ENCODE measurements at places on chromosomes 5 and 9.

GRCh38 chr9:136693490-136694162 is 6.4 kb upstream of the AGPAT2 start:
- DNase-seq, result peak; percentile 70

GRCh38 chr5:126233256-126233655 is 190.0 kb upstream of the GRAMD2B start:
- no peak for DNase-seq

GRCh38 chr9:19998153-19998552 is 209.3 kb upstream of the SLC24A2 start:
- DNase-seq, result peak; percentile 58

DNA sequence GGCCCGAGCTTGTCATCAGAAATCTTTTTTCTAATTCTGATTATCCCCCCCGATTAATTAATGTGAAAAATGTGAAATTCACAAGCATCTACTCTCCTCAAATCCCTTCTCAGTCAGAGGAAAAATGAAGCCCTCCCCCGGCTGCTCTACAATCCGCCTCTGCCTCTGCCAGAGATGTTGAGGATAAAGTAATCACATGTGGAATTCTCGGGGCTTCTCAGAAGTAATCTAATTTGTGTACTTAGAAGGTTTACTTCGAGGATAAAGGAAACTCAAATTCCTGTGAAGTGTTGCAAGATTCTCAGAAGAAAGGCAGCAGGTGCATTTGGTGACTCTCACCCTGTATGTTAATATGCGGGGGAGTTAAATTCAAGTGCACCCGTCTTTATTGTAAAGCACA is 726.1 kb upstream of the ADAMTS16 start:
- DNase-seq, result no peak

DNA sequence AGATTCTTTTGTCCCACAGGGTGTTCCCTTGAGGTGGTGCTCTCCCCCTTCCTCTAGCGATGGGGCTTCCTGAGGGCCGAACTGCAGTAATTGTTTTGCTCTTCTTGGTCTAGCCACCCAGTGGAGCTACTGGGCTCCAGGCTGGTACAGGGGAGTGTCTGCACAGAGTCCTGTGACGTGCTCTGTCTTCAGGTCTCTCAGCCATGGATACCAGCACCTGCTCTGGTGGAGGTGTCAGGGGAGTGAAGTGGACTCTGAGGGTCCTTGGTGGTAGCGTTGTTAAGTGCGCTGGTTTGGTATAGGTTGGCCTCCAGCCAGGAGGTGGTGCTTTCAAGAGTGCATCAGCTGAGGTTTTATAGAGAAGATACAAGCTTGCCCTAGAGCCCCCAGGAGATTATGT is 20.4 kb upstream of the CEP72 start:
- no peak for DNase-seq

DNA sequence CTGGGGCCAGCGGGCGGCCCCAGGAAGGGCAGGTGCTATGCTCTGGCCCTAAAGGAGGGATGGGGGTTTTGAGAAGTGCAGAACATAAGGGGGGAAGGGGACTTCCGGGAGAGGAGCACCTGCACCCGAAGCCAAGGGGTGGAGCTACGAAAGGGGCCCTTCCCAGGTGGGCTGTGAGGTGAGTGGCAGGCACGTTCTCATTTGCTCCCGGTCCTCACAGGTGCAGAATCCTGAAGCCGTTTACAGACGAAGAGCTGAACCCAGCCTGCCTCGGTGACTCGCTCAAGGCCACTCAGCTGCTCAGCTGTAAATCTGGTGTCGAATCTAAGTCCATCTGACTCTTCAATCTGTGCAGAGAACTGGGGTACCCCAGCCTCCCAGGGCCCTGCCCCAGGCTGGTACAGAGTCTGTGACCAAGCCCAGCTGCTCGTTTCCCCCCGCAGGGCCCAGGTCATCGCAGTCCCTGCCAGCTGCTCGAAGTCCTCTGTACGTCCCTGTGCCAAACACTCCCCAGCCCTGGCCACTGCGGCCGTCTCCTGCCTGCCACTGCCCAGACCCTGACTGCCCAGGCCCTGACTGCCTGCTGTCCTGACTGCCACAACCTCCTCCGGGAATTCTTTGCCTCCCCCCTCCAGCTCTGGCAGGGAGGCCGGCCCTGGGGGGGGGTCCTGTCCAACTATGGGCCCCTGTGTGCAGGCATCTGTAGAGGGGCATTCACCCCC is 53.8 kb upstream of the RXRA start:
- no peak for DNase-seq

GRCh38 chr5:55151923-55152842 is 7.8 kb upstream of the GPX8 start:
- DNase-seq, result no peak

DNA sequence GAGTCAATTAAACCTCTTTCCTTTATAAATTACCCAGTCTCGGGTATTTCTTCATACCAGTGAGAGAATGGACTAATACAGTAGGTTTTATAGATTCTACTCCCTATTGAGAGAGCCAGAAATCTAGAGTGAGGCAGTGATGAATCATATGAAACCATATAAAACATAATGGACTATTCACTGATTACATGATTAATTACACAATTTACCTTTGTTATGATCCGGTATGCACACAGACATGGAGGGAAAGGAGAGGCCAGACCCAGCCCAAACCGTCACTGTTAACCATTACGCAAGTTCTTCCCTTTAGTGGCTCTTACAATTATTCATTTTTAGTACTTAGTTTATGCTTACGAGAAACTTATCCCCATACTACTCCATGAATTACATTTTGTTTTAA is 205.0 kb downstream of the DNAH5 start:
- no peak for DNase-seq

DNA sequence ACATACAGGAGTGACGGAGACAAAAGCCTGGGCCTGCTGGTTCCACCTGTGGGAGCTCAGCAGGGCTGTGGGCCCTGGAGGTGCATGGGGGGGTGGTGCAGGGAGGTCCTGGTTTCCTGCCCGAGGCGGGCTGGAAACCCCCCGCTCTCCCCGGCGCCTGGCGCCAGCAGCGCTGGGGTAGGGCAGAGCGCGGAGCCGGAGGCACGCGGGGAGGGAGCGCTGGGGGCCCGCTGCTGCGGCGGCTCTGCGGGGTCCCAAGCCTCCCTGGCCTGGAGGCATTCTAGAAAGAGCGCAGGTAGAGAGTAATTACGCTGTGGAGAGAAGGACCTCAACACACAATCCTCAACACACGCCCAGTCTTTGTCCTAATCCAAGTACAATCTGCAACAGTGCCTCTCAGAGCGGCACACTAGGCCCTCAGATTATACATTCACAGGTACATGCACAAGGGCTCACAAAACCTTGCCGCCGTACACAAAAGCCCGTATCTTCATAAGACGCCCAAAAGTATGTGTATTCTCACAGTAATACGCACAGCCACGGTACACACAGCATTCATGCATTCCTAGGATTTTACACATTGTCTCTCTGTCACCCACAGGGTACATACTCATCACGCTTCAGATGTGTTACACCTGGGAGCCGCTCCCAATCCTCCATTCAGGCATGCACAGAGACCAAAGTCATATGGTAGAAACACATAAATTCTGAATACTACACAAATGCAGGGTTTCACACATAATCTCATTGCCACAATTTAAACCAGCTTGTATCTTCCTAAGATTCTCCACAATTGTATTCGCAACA is 2.1 kb upstream of the HAND1 start:
- DNase-seq, result no peak

DNA sequence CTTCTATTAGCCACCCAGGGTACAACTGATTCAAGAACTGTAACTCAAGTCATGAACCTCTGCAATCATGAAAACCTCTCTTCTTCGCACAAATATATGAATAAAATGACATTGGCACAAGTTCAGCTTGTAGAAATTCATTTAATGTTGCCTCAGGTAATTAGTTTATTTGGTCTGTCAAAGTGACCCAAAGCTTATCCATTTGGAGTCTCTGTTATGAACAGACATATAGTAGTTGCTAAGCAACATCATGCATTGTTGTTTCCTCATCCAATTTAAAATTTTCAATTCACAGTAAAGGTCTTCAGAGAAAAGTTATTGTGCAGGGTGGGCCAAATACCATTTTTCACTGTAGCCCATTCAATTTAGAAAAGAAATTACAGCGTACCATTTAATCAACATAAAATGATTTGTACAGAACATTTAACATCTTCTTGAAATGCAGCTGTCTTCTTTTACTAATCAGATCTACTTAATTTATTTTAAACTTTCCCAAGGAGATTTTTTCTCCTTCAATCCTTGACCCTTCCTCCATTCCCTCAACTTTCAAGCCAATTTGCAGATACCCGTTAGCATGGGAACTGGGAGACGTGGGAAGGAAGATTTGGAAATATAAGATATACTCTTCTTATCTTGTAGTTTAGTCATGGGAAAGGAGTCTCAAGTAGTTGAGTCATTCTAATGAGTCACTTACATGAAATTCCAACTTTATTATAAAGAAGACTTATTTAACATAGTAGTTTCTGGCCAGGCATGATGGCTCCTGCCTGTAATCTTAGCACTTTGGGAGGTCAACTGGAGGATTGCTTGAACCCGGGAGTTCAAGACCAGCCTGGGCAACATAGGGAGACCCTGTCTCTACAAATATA is 231.3 kb downstream of the ATPSCKMT start:
- DNase-seq, result peak; percentile 71

DNA sequence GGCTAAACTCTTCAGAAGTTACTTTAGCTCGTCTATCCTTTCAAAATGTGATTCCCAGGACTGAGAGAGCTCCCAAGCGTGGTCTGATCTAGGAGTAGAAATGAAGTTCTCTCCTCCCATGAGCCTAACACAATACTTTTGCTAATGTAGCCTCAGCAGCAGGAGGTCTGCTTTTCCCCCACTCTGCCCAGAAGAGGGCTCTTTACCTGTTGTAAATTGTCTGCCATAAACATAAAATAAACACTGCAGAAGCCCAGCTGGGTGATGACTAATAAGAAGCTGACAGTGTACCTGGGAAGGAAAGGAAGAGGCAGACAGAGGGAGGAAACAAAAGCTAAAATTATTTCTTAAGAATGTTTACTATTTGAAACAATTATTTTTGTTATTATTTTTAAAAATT is 15.4 kb downstream of the SLC36A3 start:
- no peak for DNase-seq

GRCh38 chr9:31390403-31391025 is 993.9 kb upstream of the ACO1 start:
- no peak for DNase-seq

- peak; percentile 35 for DNase-seq
Measured at GRCh38 chr9:33044677-33045282, 19.7 kb downstream of the DNAJA1 start.

DNA sequence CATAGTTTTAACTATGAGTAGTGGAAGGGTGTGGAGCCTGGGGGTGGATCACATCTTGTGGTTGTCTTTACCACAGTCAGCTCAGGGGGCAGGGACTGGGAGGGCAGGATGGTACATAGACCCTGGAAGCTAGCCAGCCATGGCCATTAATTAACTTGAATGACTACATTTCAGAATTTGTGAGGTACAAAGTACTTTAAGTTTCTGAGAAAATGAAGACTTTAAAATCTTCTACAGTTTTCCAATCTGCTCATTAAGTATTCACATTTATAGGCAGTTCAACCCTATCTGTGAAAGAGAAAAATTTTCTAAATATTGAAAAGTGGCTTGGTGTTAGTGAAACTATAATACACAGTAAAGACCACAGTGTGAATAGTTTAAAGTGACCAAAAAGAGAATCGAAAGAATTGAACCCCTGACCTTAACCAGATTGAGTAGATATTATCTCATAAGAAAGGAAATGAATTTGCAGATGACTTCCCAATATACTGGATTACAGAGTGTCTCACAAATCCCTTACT is 234.2 kb upstream of the MEF2C start:
- DNase-seq, result no peak

DNA sequence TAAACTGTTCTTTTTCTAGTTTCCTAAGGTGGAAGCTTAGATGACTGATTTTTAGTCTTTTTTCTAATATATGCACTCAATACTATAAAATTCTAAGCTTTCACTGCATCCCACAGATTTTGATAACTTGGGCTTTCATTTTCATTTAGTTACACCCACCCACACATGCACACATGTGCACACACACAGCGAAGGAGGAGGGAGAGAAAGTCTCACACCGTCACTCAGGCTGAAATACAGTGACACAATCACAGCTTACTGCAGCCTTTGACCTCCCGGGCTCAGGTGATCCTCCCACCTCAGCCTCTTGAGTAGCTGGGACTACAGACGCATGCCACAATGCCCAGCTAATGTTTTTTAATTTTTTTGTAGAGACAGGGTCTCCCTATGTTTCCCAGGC is 96.5 kb downstream of the SMIM23 start:
- DNase-seq, result no peak

DNA sequence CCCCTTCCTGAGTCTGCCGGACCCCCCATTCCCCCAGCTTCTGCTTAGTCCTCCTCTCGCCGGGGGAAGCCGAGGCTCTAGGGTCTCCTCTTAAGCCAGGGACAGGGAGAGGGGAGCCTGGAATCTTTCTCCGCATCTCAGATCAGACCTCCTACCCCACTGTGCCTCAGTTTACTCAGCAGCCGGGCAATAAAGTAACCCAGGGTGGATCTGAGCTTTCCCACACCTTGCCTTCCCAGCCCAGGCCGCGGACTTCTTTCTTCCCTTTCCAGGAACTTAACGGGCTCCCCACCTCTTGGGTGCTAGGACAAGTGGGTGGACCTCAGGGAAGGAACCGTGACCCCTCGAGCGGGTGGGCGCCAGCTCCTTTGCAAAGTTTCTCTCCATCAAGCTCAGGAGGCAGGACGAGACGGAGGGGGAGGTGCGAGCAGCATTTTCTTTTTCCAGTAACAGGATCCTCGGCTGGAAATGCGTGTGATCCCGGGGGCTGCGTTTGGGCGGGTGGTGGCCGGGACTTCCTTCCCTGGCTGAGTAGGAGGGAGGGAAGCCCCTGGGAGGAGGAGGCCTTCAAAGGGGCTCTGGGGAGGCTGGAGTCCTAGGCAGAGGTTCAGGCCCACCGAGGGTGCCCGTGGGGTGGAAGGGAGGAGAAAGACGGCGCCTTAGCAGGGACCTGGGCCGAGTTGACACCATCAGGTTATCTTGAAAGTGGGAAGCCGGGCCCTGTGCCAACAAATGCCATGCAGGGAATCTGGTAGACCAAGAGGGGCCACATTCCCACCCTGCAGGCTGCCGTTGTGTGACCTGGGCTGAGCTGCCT is 795 bp downstream of the DAB2IP start:
- DNase-seq, result no peak

DNA sequence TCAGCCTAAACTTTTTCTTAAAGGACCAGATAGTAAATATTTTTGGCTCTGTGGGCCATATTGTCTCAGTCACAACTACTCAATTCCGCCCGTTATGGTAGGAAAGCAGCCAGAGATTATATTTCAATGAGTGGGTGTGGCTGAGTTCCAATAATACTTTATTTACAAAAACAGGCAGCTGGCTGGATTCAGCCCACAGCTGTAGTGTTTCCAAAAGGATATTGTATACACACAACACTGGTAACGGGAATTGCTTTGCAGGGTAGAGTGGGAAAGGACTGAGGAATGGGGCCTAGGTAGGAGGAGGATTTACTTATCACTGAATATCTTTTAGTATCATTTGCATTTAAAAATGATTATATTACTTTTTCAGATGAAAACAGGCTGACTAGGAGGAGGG is 21.0 kb downstream of the GCNT4 start:
- DNase-seq, result no peak
